DMS153 (cell line): ENCODE measurements at places on chromosomes 1 and 21.
A peak's percentile ranks its signal among the peaks of the same experiment; 100 is the strongest.

DNA sequence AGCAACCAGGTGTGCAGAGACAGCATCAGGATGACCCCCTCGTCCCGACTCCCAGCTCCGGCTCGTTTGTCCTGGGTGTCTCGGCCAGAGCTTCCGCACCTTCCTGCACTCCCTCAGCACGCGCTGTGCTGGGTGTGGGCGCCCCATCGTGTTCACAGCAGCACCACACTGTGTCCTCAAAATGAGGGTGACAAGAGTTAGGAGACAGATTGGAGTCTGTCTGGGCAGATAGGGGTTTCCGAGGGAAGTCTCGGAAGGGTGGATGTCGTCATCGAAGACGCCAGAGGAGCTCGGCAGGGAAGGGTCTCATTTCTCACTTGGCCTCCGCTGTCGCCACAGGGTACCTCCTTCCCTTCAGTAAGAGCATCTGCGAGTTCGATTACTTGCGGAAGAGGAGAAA, 4.1 kb downstream of the CCDC27 start:
- DNase-seq = no peak

- no peak for DNase-seq
Measured at GRCh38 chr1:48227165-48228013, 4.9 kb downstream of the SLC5A9 start.

DNA sequence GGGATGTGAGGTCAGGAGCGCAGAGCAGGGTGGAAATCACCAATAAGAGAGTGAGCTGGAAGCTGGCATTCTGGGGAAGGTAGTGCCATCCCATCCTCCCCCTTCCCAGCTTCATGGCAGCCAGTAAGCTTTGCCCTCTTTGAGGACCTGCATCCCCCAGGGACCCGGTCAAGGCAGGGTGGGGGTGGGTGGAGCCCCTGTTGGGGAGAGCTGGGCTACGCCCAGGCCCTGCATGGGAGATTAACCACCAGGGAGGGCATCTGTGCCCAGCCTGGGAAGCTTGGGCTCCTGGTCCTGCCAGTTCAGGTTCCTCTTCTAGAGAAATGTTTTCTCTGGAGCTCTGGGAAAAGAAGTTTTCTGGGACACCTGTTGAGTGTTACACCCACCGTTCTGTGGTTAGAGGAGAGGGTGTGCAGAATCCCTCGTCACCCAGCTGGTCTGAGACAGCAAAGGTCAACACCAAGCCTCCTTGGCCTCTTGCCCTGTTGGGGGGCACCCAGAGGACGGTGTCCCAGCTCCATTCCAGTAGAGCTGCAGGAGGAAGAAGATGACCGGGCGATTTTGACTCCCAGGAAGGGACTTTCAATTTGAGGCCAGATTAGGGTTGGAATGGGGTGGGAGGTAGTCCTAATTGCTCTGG, 30.1 kb upstream of the TENT5C start:
- no peak for DNase-seq

DNA sequence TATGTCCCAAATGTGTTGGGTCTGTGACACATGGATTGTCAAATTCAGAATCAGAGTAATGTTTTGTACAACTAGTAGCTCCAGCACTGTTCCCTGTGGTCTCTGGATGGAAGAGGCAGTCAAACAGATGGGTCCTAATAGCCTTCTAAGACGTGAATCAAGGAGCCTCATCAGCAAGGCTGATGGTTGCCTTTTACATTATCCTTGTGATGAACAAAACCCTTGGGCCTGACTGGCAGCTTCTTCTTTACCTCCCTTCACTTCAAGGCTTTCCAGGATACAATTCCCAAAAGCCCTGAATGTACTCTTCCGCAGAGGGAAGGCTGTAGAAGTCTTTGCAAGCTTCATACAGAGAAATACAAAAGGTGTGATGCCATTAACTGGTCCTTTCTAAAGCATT, 633.3 kb downstream of the USP25 start:
- no peak for DNase-seq

DNA sequence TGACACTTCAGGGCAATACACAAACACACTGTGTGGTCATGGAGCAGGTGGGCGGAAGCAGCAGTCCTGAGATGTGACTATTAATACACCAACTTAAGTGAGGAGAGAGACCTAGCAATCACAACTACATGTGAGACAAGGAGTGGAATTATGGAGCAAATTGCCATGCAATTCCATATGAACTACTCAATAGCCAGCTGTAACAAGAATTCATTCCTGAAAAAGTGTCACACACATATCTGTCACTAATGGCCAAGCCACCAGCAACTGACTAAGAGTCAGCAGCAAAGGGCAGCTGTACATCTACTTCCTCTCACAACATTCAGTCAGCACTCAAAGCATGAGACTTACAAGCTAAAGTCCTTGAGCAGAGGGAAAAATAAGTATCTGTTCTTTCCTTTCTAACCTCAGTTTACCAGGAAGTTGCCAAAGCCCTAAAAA, 46.2 kb downstream of the GPR3 start:
- DNase-seq = no peak

DNA sequence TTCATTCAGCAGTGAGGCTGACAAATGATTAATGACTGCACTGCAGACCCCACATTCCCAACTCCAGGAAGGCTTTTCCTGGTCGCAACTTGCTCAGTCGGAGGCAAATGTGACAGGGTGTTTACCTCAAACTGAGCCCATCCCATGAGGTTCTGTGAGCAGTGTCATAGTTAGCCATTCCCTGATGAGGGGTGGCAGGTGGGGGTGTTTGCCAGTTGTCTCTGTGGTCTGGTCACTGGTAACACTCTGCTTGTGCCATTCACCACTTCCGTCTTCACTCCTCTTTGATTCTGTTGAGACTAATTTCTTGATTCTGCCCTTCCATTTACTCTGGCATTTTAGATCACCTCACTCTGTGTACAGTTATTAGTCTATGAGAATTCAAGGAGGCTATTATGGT, 73.5 kb downstream of the NOS1AP start:
- no peak for DNase-seq

DNA sequence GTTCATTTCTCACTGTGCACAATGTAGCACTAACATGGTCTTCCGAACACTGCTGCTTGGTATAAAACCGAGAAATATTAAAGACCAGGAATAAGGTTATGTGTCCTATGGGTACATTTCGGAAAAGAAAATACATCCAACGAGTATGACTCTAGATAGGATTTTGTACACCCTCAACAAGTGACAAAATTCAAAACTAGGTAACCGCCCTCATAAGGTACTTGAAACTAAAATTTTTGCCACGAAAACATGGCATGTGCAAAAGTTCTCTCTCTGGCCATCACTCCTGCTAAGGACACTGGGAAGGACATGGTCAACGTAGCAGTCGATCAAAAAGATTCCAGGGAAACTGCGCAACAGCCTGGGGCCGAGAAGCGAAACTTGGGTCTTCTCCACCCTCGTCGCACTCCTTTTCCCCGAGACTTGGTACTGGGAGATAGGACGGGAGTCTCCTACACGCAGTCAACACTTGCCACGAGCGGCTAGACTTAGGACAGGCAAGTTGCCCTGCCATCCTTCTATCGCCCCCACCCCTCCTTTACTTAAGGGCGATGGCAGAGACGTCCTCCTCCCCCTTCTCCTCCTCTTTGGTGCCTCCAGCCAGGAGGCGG, 338 bp upstream of the TOR1AIP1 start:
- no peak for DNase-seq

GRCh38 chr1:224458296-224458695, 23.7 kb upstream of the WDR26 start:
- DNase-seq = no peak

- no peak for DNase-seq
Measured at GRCh38 chr1:11227106-11228077, 35.0 kb downstream of the MTOR start.

DNA sequence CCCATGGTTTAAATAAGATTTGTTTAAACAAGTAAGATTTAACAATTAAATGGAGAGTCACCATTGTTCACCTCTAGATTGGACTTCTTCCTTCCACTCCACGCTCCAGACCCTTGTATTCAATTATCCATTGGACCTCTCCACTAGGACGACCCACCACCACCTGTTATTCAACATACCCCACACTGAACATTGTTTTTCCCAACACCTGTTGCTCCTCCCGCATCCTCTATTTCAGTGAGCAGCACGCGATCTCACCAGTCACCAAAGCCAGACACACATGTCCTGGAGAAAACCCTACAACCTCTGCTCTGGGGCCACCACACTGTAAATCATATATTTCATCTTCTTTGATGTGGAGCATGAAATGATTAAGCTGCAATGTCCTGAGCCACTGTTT, 28.6 kb downstream of the ATP8B2 start:
- no peak for DNase-seq

GRCh38 chr1:67874501-67875111, 41.3 kb upstream of the GNG12 start:
- no peak for DNase-seq

DNA sequence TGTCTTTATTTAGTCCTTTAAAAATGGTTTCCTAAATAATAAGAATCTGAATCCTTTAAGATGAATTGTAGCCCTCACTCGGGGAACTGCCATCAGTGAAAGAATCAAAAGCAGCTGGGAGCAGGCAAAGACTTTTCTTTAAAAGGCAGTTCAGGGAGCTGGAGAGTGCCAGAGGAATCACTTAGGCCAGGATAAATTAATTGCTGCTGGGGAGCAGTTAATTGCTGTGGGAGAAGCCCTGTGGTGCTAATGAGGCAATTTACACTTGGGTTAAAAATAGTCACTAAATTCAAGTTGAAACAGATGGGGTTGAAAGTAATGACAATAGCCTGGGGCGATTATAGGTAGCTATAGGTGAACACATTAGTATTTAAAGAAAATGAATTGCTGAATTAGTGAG, 38.7 kb upstream of the COL24A1 start:
- no peak for DNase-seq

- peak; percentile 77 for DNase-seq
Measured at GRCh38 chr1:168112673-168113305, 23.9 kb downstream of the GPR161 start.

DNA sequence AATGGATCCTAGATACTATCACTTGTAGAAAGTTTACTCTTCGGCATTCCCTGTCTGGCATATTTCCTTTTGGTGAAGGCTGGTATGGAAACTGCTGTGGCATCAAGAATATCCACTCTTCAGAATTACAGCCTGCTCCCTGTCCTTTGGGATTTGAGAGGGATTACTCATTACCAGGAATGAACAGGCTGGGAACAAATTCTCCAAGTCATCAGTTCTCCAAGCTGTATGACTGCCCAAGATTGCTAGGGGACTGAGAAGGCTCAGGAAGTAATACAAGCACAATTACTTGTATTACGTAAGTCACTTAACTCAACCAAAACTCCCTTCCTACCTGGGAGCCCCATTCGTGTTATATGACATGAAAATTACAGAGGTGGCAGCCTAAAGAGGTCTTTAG, 49.6 kb downstream of the CD58 start:
- DNase-seq = no peak

- DNase-seq = no peak
Measured at GRCh38 chr1:23029337-23029736, 10.1 kb downstream of the KDM1A start.
